Stimulated activated CD8-positive, alpha-beta memory T cell treated with anti-CD3 and anti-CD28 coated beads, Interleukin-2, amount 100 ng/mL, for 48 hours (primary cell): ENCODE measurements at places on chromosomes 2 and 18.

GRCh38 chr2:73059106-73059505, 12.4 kb downstream of the SFXN5 start:
- DNase-seq, result no peak

DNA sequence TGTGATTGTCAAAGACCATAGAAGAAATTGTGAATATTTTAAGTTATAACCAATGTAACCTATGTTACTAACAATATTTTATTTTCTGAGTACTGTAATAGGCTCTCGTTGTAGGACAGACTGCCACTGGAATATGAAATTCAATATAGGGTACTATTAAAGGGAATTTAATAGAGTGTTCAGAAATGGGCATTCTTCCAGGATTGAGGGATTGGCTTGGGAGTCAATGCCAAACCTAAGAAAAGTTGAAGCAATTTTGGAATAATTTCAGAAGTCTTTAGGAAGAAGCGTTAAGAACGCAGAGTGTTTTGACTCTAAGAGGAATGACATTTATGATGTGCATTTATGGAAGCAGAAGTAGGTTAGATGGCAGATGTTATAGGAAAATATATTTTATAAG, 79.0 kb downstream of the ACVR2A start:
- no peak for DNase-seq

DNA sequence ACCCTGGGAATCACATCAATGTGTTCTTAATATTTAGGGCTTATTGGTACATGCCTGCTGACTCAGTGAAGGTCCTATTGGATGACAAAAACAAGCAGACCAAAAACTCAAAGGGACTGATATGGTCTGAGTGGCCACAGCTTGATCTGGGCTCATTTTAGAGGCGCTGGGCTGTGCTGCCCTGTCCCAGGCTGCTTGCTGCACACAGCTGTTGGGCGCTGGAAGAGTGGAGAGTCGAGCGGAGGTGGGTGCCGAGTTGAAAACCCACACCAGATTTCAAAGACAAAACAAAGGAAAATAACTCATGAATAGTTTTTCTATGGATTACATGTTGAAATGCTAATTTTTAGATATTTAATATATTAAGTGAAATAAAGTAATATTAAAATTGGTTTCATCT, 68.5 kb downstream of the LONRF2 start:
- DNase-seq, result no peak

DNA sequence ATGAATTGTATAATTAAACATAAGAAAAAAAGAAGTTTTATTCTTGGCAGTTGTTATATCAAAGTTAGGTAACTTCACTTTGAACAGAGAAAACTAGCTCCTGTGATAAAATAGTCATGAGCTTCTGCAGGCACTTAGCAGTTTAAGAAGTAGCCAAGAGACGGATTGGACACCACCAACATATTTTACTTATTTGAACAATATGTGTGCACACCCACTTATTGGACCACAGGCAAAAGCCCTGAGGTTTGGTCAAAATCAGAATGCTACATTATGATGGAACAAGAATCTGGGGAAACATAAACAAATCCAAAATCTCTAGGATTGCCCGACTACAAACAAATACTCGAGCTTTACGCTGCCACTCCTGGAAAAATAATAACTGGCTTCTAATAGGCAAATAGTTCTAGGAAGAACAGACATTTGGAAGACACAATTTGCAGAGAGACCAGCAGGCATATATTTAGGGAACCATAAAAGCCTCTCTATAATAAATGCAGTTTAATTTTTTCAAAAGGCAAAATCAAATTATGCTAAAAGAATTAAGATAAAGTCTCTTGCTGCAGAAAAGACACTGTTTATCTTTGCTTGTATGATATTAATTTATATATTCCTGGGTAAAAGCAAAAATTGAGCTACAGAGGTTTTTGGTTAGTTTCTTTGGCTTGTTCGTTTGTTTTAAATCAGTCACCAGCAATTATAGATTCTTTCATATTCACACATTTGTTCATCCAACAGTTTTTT, 117.9 kb downstream of the CDC42EP3 start:
- DNase-seq, result no peak

- DNase-seq, result no peak
These were observed 775.5 kb downstream of the RNF144A start for GRCh38 chr2:7692657-7693161.

DNA sequence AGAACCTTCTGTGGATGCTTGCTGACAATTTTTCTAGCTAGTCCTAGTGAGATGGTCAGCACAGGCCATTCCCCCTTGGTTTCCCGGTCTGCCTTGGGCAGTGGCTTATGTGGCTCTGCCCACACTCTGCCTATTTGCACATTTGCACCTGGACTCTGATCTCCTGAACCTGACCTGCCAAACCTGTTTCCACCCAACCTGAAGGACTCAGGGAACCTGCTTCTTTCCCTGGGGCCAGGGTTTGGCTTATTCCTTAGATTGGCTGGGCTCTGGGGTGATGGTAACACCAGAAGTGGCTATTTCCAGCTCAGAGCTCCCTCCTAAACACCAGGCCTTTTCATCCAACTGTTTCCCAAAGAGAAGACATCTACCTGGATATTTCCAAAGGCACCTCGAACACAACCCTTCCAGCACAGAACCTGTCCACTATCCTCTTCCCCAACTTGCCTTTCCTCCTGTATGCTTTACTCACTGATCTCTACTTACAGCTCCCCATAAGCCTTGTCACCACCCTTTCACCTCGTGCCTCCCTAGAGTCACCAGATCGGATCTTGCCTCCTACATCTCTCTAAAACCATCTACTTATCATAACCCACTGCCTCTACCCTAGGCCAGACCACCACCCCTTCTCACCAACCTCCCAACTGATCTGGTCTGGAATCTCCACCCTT, 5.8 kb upstream of the MTA3 start:
- no peak for DNase-seq

DNA sequence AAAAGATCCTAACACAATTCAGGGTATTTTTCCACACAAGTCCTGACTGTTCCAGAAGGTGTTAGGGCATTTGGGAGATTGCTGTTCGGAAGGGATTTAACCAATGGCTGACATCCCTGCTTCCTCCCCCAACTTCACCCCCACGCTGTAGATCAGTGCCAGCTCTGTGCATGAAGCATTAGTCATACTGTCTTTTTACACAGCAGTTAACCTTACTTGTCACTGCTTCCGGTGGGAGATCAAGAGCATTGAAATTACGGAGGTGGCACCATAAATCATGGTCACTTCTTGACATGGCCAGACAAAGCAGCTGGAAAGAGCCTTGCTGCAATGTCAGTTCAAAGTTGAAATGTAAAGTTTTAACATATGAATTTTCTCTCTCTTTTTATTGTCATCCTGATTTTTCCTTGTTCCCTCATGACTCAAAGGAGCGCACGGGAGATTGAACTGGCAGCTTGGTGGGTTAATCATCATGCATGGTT, 70.2 kb downstream of the HRH4 start:
- no peak for DNase-seq

- DNase-seq, result no peak
These were observed 19.0 kb upstream of the FAM178B start for GRCh38 chr2:97005353-97005752.

- no peak for DNase-seq
These were observed 42.2 kb downstream of the KIDINS220 start for GRCh38 chr2:8794923-8795825.

DNA sequence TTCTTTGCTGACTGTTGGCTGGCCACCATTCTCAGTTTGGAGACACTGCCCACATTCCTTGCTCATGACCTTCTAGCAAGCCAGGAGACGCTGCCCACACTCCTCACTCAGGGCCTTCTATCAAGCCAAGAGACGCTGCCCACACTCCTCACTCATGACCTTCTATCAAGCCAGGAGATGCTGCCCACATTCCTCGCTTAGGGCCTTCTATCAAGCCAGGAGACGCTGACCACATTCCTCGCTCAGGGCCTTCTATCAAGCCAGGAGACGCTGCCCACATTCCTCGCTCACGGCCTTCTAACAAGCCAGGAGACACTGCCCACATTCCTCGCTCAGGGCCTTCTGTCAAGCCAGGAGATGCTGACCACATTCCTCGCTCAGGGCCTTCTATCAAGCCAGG, 131.3 kb upstream of the CBLN2 start:
- DNase-seq, result no peak

DNA sequence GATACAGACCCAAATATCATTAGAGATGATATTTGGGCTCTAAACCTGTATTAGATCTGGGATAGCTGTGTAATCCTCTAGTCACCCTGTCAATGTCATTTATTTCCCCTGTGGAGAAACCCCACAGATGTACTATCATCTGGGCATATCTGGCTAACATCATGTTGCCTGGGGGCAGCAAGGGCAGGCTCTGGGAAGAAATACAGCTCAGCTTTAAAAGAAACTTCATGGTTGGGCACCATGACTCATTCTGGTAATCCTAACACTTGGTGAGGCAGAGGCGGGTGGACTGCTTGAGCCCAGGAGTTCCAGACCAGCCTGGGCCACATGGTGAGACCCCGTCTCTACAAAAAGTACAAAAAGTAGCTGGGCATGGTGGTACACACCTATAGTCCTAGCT, 282.5 kb downstream of the SLC8A1 start:
- no peak for DNase-seq

- DNase-seq, result no peak
These were observed 307.1 kb downstream of the NRXN1 start for GRCh38 chr2:50724837-50725236.

DNA sequence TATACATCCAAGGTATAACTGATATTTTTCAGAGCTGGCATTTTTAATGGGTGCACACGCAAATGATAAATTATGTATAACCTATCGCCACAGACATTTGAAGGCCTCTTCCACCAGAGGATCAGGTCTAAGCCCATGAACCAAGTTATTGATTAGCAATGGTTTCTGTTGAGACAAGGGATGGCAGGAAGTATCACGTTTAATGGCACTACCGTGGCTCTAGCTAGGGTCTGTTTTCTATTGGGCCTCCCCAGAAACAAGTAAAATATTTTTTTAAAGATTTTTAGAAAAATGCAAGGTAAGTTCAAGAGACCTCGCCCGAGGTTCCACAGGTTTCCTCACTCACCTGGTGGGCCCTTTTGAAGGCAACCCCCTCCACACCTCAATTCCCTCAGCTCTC, 667 bp downstream of the GFPT1 start:
- no peak for DNase-seq

- no peak for DNase-seq
These were observed 155.4 kb downstream of the GALR1 start for GRCh38 chr18:77405096-77405495.

- no peak for DNase-seq
These were observed 123.4 kb downstream of the GULP1 start for GRCh38 chr2:188414869-188415753.

DNA sequence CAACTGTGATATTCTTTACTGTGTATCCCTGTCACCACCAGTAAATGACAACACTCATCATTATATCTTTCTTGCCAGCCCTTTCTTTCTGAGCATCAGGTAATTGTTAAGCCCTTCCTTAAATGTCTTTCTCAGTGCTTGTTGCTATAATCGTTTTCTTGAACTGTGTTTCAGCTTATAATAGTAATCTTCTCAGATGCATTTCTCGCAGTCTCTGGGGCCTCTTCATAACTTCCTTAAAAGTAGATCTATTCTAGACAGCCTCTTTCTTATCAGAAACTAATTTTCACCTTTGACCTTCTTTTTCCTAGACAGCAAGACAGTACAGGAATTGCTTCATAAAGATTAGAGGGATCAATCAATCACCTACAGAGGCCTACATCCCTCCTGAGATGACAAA, 648.1 kb downstream of the CPS1 start:
- no peak for DNase-seq

GRCh38 chr2:122145856-122146255, 390.4 kb downstream of the TSN start:
- DNase-seq, result no peak

GRCh38 chr18:24560511-24560981, 100.1 kb downstream of the HRH4 start:
- no peak for DNase-seq

DNA sequence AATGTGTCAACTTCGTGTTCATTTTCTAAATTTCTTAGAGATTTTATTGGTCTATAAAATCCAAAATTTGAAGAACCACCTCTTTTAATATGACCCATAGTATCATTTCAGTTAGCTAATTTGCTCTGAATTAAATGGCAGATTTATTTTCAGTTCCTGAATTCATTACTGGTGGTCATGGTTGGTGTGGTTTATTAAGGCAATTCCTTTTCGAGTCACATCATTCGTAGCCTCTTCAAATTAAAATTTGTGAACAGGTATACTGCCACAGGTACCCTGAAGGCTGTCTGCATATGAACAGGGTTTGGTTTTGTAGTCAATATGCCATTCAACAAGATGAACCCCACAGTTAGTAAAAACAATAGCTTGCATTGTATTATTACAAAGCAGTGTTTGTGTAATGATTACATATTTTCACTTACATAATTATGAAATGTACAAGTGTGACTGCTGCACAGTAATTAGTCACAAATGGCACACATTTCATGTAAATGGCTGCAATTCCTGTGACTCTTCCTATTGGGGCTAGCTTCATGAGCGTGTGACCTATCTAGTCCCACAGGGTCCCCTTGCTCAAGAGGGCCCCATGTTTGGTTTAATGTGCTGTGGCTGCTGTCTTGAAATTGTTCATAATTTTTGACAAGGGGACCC, 48.9 kb downstream of the CDC42EP3 start:
- no peak for DNase-seq

- DNase-seq, result no peak
These were observed 99.6 kb upstream of the MBOAT2 start for GRCh38 chr2:9102861-9103662.

DNA sequence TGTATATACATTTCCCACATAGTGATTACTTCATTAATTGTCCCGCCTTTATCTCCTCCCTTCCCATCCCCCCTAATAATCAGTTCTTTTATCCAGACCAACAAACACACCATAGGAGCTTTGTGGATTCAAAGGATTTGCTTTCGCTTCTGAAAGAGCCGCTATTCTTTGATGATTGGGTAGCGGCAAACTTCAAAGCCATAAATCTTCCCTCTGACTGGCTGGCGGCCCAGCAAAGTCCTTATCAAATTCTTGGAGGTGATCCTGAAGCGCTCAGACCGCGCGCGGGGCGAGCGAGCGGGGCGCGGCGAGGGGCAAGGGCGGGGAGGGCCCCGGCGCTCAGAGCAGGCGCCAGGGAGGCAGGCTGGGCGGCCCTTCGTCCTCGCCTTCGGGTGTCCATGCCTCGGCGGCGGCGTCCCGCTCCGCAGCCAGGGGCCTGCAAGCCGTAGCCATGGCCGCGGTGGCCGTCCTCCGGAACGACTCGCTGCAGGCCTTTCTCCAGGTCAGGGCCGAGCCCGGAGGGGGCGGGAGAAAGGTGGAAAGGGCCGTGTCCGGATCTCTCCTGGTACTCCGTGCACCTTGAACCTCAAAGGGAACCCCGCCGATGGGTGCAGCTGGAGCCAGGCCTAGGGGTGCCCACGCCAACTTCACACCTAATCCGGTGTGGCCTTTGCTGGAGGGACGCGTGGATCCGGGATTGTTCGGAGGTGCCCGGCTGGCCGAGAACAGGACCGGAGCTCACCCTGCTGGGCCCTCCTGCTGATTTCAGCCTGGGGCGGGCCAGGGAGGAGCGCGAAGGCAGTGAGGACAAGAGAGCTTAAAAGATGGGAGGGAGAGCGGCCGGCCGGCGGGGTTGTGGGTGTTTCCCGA, at the start of gene SP5:
Gene SP5, plus strand, starts transcription at position 276 of the 870 bp plus-strand sequence. Its CDS starts 176 bp downstream, at position 452.
- DNase-seq, result no peak

GRCh38 chr2:237759176-237759575, 39.4 kb upstream of the RBM44 start:
- DNase-seq, result no peak

- DNase-seq, result no peak
These were observed 148.4 kb upstream of the TWIST2 start for GRCh38 chr2:238699307-238700116.

- peak; percentile 43 for DNase-seq
These were observed 1.0 kb downstream of the CXCR4 start for GRCh38 chr2:136116813-136117390.

GRCh38 chr18:61955644-61956043, 62.8 kb upstream of the RNF152 start:
- DNase-seq, result no peak
